ENCODE measurements at places on chromosomes 6 and 20. TPM values are rescaled to one million over a fixed set of nuclear protein-coding genes. Genes with fewer than 3 reads are reported as not detected.

MATN4 gene
- not detected for total RNA-seq

TRIM10 gene
- not detected for total RNA-seq

HFE gene
- 19.0 TPM for total RNA-seq

TGM3 gene
- total RNA-seq: not detected

AVP gene
- not detected for total RNA-seq

TAF8 gene
- total RNA-seq: 6.0 TPM

LIN28B gene
- not detected for total RNA-seq

DDO gene
- total RNA-seq: 0.16 TPM

RIN2 gene
- 22.5 TPM for total RNA-seq

PRRT1 gene
- not detected for total RNA-seq

PPP1R16B gene
- 0.49 TPM for total RNA-seq

ESR1 gene
- total RNA-seq: under 0.01 TPM

RIPOR2 gene
- 9.2 TPM for total RNA-seq

IP6K3 gene
- total RNA-seq: not detected

CST9L gene
- total RNA-seq: not detected

TFB1M gene
- total RNA-seq: 8.3 TPM

ACTL10 gene
- total RNA-seq: 2.4 TPM

SYCP2 gene
- 0.18 TPM for total RNA-seq

MYLK2 gene
- total RNA-seq: not detected

EBF4 gene
- total RNA-seq: 0.49 TPM

EIF2S2 gene
- total RNA-seq: 105 TPM

ZC2HC1B gene
- not detected for total RNA-seq

HSPA1A gene
- total RNA-seq: 77.6 TPM

ADAM33 gene
- 11.2 TPM for total RNA-seq

OR10C1 gene
- not detected for total RNA-seq

NAPB gene
- total RNA-seq: 3.8 TPM

PRELID3B gene
- total RNA-seq: 39.9 TPM

RAMACL gene
- total RNA-seq: 0.72 TPM

PDE7B gene
- total RNA-seq: 49.5 TPM

THBD gene
- 19.9 TPM for total RNA-seq

TFAP2A gene
- 4.5 TPM for total RNA-seq

All from cardiac atrium fibroblast (primary cell).